ENCODE measurements at places on chromosomes 3 and 15.

GRCh38 chr3:4999531-5000184, 20.4 kb downstream of the BHLHE40 start:
- DNase-seq = no peak

- no peak for DNase-seq
Observed at GRCh38 chr15:23912191-23912590, 225.1 kb upstream of the NDN start.

DNA sequence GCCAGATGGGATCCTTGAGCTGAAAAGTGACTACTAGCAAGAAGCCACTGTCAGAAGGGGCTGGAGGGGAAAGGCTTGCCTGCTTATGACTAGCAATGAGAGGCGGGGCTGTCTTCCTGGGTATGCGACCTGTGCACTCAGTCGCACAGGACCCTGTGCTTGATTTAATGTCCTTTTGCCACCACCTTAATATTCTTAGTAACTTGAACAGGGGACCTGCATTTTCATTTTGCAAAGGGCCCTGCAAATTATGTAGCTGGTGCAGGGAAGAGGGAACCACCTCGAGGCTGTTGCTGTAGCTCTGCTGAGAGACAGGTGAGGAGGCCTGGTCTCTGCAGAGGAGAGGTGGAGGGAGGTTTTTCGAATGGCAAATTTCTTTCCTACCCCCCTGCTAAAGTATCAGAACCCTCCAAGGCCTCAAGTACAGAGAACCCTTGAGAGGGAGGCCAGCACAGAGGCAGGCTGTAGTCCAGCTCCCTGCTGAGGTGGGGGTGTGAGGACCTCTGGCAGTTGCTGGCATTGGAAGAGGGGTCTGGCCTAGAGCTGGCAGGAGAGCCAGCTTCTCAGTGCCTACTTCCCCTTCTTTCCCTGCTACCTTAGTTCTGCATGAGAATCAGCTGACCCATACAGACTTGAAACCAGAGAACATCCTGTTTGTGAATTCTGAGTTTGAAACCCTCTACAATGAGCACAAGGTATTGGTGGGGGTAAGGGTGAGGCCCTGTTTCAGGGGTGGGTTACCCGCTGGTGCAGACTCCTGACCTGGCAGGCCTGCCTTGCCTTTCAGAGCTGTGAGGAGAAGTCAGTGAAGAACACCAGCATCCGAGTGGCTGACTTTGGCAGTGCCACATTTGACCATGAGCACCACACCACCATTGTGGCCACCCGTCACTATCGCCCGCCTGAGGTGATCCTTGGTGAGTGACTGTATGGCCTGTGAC, 11.4 kb downstream of the CLK3 start:
- peak; percentile 37 for DNase-seq

GRCh38 chr15:49809894-49810609, 189.2 kb downstream of the DTWD1 start:
- DNase-seq = no peak

DNA sequence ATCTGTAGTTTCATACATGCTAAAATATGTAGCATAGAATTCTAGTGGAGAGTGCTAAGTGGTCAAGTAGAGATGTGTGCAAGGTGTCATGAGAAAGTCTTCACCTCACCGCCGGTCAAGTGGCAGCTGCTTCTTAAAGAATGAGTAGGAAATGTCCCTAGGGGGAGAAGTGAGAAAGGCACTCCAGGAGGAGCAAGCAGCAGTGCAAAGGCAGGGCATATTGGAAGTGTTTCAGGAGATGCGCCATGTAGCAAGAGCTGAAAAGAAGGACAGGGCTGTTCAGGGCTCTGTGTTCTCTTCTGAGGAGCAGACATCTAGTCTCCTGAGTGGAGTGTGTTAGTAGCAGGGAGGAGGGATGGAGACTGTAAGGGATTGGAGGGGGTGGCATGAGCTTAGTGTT, 312.4 kb upstream of the SEMA6D start:
- DNase-seq = no peak

- DNase-seq = no peak
Observed at GRCh38 chr3:150130404-150131100, 159.9 kb upstream of the PFN2 start.

DNA sequence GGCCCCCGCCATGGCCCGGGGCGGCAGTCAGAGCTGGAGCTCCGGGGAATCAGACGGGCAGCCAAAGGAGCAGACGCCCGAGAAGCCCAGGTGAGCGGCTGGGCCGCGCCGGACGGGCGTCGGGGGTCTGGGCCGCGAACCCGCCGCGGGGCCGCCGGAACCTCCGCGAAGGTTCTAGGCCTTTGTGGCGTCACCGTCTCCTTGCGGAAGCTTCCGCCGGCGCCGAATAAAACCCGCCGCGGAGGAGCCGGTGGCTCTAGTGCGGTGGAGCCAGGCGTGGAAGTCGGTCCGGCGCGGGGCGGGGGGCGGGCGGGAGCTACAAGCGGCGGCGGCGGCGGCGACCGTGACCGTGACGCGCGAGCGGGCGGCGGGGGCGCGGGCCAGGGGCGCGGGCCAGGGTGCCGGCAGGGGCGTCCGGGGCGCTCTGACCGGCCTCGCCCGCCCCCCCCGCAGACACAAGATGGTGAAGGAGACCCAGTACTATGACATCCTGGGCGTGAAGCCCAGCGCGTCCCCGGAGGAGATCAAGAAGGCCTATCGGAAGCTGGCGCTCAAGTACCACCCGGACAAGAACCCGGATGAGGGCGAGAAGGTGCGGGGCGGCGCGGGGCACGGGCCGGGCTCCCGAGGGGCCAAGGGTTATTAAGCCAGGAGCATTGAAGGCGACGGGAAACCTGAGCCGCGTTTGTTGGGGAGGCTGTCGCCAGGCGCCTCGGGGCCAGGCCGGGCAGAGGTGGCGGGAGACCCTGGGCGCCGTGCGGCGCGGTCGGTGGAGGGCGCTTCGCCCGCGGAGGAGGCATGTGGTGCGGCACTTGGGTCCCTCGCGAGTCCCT, at the start of gene DNAJA4:
Gene DNAJA4, plus strand, starts transcription at position 259 of the 833 bp plus-strand sequence. Its CDS starts 202 bp downstream, at position 461.
- DNase-seq = peak; percentile 56

- DNase-seq = peak; percentile 44
Observed at GRCh38 chr3:139561959-139562676, 22.6 kb upstream of the RBP1 start.

GRCh38 chr3:66434726-66435125, 66.1 kb downstream of the LRIG1 start:
- DNase-seq = no peak

DNA sequence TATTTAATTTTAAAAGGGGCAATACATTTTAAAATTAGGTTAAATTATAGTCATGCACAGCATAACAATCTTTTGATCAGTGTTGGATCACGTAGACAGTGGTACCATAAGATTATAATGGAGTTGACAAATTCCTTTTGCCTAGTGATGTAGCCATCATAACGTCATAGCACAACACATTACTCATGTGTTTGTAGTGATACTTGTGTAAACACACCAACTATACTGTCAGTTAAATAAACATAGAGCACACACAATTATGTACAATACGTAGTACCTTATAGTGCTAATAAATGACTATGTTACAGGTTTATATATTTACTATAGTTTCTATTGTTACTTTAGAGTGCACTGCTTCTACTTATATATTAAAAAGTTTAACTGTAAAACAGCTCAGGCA, 31.2 kb downstream of the FOXB1 start:
- no peak for DNase-seq

DNA sequence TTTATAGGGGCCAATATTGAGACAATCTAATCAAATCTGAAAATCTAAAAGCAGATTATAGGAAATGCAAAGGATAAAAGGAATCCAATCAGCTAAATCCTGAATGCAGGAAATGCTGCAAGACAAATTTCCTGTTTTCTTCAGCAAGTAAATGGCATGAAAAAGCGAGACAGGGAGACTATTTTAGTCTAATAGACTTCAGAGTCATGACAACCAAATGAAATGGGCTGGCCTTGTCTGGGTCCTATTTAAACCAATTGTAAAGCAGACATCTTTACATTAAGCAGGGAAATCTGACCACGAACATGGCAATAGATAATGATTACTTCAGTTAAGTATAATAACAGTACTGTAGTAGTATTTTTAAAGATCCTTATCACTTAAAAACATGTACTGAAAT, 2.1 kb downstream of the DBR1 start:
- DNase-seq = no peak

- peak; percentile 33 for DNase-seq
Observed at GRCh38 chr3:15794303-15794771, 3.4 kb downstream of the ANKRD28 start.

DNA sequence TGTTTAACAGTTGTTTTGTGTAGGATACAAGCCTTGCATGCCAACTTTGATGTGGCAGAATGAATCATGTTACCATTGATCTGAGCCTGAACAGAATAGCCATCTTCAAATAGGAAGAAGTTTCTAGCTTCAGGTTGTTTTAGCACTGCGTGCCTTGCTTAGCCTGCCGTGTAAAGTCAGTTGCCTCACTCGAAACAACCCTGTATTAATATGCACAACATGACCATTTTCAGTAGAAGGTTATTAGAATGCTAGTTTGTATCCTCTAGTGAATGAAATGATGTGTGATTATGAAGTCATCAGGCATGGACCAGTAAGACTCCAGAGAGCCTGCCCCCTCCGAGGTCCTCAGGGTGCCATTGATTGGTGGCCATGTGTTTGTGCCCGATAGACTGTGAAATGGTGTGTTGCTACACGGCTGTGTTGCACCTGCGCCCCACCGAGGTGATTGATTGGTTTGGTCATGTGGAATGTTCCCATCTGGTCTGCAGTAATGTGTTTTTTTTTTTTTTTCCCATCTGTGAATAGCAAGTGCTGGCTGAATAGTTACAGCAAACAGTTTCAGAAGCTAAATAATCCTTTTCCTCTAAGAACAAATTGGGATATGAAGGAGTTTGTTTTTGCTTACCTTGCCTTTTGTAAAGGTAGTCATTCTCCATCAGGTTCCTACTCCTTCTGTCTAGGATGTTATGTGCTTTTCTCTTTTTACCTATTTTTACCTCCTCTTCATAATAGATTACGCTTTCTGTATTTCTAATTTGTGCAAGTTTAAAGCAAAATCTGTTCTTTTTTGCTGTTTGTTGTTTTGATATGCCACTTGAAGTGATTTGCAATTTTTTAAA, 214.9 kb downstream of the TCF12 start:
- DNase-seq = peak; percentile 62

DNA sequence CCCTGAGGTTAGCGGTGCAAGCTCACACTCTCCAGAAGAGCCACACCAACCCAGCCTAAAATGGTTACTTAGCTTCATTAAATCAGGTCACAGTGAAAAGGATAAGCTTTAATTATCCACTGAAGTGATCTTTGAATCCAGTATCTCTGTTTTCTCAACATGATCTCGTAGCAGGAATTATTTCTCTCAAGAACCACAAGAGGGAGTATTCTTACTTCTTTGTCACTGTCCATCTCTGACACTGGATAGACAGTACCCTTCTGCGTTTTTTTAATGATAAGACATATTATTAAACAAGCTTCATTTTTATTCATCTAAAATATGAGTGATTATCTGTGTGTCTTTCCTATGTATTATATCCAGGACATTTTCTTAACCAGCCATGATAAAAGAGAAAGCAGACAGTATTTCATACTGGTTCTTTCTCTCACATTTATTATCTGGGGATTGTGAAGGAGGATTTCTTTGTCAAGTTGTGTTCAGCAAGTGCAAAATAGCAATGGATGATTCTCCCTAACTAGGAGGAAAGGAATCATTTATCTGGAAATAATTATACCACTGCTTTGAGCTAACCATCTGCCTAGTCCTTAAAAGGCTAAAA, 105.4 kb upstream of the CCDC54 start:
- peak; percentile 78 for DNase-seq

Data from globus pallidus (tissue), 1 donor.